ENCODE measurements at places on chromosomes 7 and 10.

- DNase-seq, result no peak
These were observed 126.3 kb upstream of the KIF5B start for GRCh38 chr10:32182476-32182875.

- DNase-seq, result no peak
These were observed 37.2 kb upstream of the TARP start for GRCh38 chr7:38310591-38311101.

DNA sequence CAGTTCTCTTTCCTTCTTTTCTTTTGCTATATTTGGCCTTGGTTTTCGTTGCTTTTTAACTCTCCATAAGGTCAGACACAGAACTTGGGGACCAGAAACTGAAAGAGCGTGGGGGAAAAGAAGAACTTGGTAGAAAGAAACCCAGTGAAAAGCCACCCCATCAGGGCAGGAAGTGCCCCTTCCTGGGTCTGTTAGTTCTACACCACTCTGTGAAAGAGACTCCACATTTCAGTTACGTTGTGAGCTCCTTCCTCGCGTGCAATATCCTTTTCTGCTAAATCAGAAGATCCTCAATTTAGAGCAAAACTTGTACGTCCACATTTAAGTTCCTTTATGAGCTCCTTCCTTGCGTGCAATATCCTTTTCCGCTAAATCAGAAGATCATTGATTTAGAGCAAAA is 220.6 kb upstream of the FOXK1 start:
- no peak for DNase-seq

- no peak for DNase-seq
These were observed 76.7 kb upstream of the MTPN start for GRCh38 chr7:136053689-136054485.

DNA sequence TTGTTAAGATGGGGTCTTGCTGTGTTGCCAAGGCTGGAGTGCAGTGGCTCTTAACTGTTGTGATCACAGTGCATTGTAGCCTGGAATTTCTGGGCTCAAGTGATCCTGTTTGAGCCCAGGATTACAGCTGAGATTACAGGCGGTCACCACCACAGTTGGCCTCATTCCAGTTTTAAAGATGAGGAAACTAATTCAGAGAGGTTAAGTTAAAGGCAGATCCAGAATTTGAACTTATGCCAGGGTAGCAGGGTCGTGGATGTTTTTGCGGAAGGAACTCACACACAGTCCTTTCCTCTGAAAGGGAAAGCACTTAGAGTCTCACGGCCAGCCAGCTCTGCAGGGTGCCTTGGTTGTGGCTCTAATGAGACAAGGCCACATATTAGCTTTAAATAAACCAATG is 84.7 kb downstream of the MMRN2 start:
- DNase-seq, result no peak

- DNase-seq, result no peak
These were observed 83.3 kb downstream of the ELMO1 start for GRCh38 chr7:37365405-37365804.

DNA sequence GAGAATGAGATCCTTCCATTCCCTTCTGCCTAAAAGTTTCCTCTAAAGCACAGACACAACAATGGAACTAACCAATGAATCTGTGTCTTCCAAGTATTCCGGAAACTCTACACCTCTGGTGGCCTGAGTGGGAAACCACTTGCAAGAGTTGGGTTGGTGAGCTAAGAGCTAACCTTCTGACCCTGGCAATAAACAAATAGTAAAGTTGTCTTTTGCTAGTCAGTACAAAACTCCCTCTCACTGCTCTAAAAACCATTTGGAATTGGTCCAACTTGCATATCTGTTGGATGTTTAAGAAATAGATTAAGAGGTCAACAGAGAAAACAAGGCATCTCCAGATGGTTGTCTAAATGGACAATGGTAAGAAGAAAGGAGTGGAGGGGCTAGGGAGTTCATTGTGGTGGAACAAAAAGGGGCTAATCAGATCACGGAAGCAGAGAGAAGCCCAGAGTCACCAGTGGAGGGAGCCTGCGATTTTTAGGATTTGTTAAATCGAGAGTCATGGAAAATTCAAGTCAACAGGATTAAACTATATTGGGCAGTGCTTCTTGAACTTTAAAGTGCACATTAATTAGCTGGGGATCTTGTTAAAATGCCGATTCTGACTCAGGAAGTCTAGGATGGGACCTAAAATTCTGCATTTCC is 192.3 kb downstream of the EVX1 start:
- DNase-seq, result no peak

GRCh38 chr7:141511676-141512396 is 39.4 kb upstream of the AGK start:
- DNase-seq, result no peak

DNA sequence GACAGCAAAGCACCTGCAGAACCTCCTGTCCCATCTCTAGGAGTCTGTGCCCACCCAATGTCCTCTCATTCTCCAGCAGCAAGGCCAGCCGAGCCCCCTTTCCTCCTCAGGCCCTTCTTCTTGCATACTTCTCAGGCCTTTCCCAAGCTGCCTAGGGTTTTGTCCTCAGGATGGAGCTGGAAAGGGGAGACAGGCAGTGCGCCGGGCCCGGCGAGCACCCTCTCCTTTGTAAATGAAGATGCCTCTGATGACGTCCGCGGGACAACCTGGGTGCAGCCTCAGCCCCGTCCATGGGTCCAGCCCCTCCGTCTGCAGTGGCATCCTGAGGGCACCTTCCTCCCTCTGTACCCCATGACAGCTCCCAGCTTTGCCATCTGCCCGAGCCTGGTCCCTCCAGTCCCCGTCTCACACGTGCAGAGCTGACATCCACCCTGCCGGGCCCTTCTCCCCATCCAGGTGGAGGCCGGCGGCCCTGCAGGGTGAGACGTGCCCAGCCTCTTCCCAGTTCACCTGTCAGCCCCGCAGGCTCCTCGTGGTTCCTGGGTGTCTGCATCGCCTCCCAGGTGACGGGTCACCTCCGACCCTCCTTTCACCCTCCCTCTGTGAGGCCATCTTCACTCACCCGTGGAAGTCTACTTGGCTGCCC is 36.4 kb downstream of the JAKMIP3 start:
- DNase-seq, result peak; percentile 39

- no peak for DNase-seq
These were observed 86.9 kb downstream of the AOAH start for GRCh38 chr7:36637417-36637816.

DNA sequence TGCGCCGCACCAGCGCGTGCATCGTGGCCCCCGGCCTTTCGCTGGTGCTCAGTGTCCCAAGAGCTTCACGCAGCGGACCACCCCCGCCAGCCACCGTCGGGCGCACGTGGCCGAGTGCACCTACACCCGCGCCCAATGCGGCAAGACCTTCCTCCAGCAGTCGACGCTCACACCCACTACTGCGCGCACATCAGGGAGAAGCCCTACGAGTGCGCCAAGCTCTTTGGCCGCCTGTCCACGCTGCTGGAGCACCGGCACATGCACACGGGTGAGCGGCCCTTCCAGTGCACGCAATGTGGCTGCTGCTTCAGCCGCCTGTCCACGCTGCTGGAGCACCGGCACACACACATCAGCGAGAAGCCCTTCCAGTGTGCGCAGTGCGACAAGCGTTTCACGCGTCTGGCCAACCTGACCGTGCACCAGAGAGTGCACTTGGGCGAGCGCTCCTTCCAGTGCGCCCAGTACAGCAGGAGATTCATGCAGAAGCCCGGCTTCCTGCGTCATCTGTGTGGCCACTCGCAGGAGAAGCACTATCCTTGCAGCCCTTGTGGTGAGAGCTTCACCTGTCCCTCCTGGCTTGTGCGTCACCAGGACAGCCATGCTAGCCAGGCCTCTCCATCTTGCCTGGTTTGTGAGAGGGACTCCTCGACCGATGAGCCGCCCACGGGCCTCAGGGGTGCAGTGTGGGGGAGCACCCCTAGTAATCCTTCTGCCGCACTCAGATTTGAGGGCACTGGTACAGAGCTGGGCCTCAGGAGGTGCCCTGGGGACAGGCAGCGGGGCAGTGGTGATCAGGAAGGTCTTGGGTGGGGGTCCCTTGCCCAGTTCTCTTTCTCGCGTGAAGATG is 32.9 kb downstream of the ZNF783 start:
- DNase-seq, result no peak

DNA sequence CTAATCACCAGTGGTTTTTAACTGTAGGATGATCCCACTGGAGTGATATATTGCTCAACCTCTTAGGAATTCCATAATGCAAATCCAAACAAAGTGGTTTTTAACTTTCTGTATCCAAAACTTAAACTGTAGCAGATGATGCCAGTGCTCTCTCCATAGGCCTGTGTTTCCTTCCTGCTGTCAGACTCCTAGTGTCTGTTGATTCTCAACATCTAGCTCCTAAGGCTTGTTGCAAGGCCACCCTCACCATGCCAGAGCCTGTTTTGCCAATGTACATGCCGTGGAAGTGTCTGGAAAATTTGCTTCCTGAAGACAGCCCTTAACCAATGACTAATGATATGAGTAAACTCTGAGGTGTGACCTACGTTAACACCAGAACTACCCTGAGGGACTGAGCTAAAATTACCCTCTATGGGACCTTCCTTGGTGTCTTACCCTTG is 39.3 kb downstream of the C1GALT1 start:
- no peak for DNase-seq

DNA sequence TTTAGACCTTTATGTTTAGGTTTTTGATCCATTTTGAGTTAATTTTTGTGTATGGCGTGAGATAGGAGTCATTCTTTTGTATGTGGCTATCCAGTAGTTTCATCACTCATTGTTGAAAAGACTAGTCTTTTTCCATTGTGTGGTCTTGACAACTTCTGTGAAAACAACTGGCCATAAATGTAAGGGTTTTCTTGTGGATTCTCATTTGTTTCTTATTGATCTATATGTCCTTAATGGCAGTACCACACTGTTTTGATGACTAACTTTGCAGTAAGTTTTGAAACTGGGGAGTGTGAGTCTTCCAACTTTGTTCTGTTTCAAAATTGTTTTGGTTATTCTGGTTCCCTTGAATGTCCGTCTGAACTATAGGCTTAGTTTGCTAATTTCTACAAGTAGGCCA is 16.3 kb downstream of the SEPTIN7 start:
- DNase-seq, result no peak

GRCh38 chr7:1131471-1132265 is 28.3 kb downstream of the ZFAND2A start:
- DNase-seq, result no peak

GRCh38 chr7:116738378-116738777 is 66.4 kb downstream of the MET start:
- DNase-seq, result no peak

DNA sequence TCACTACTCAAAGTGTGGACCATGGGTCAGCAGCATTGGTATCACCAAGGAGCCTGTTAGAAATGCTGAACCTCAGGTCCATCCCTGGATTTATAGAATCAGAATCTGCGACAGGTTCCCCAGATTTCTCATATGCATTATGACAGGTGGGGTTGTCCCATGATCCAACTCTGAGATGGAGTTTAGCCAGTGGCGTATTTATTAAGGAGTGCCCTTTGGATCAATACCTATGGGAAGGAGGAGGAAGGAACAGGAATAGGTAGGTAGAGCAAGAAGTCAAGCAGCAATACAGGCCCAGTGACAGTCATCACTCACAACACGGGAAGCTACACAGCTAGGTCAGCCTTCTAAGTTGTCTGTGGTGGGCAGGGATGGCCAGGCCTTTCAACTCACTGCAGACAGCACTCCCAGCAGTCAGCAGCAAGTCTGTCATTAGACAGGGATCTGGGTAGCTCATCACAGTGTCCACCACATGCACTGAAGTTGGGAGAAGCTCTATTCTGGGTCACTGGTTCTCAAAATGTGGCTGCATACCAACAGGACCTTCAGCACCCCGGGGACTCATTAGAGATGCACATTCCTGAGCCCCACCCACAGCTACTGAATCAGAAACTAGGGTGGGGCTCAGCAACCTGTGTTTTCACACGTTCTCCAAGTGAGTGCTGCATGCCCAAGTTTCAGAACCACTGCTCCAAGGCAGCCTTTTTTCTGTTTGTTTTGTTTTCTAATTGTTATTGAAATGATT is 532.3 kb upstream of the GALNT17 start:
- no peak for DNase-seq

DNA sequence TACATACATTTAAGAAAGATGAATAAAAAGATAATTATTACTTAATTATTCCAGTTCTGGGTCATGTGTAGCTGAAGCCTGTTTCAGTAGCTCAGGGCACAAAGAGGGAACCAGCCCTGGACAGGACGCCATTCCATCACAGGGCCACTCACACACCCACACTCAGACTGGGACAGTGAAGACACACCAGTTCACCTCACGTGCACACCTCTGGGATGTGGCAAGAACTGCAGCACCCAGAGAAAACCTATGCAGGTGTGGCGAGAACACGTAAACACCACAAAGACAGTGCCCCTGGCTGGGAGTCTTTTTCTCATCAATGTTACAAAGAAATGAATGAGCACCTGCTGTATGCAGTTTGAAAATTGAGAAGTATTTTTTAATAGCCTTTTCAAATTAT is 1.6 kb upstream of the IDI1 start:
- no peak for DNase-seq

- DNase-seq, result no peak
These were observed 434.3 kb downstream of the MDFIC start for GRCh38 chr7:115356139-115356746.

- no peak for DNase-seq
These were observed 94.5 kb downstream of the COL26A1 start for GRCh38 chr7:101457001-101457750.

GRCh38 chr7:93558705-93559614 is 15.6 kb downstream of the CALCR start:
- DNase-seq, result no peak

DNA sequence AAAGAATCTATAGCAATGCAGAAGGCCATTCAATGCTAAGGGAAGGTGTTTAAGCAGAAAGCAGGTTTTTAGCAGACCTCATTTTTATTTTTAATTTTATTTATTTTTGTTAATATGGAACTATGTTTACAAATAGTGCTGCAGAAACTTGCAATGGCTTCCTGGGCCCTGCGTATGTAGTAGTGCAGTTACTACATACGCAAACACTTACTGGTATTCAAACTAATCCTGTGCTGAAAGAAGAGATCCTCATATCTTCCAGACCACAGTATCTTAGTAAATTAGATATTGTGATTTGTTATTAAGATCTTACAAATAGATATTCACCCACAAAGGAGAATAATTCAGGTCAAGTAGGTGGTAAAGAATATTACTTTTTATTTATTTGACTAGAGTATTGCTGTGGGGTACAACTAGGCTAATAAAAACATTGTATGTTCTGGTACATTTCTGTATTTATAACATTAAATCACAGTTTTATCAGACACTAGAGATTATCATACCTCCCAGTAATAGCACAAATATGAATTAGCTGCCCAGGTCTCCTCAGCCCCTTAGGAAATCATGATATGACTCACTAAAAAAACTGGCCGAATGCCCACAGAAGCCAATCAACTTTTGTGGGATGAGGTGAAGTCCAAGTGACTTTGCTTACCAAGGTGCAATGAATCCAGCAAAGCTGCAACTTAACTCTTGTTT is 57.6 kb downstream of the RNLS start:
- DNase-seq, result no peak

All from activated CD8-positive, alpha-beta memory T cell treated with anti-CD3 and anti-CD28 coated beads, Interleukin-2, amount 50 U/mL, for 48 hours (primary cell).